Esophagus muscularis mucosa (tissue), 4 donors: ENCODE measurements at places on chromosomes 12 and 14.
A peak's percentile ranks its signal among the peaks of the same experiment; 100 is the strongest.

DNA sequence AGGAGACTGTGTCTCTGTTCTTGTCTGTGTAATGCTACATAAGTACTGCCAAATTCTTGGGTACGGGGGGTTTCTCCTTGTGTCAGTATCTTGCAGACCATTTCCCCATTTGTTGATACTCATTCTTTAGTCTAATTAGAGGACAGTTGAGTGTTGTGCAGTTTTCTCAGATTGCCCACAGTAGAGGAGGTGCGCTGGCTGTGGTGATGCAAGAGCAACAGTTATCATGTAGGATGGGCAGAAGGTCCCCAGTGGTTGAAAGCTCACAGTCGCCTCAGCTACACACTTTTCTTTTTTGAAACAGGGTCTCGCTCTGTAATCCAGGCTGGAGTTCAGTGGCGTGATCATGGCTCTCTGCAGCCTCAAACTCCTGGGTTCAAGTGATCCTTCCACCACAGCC lies 37.8 kb upstream of the ATP2A2 start:
- DNase-seq, result no peak

DNA sequence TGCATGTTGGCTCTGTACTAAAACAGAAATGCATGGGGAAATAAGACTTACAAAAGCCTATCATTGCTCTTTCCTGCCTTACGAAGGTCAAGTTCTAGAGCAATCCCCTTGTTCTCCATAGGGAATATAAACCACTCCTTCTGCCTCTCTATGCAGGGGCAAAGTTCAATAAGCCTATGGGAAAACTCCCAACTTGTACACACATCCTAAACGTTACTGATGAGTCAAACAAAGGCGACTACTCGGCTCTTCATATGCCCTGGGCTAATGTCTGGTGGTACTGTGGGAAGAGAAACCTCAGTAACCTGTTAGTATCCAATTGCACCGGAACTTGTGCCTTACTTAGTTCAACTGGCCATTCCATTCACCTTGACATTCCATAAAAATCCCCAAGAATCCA lies 32.7 kb downstream of the PRMT8 start:
- DNase-seq, result peak; percentile 34

DNA sequence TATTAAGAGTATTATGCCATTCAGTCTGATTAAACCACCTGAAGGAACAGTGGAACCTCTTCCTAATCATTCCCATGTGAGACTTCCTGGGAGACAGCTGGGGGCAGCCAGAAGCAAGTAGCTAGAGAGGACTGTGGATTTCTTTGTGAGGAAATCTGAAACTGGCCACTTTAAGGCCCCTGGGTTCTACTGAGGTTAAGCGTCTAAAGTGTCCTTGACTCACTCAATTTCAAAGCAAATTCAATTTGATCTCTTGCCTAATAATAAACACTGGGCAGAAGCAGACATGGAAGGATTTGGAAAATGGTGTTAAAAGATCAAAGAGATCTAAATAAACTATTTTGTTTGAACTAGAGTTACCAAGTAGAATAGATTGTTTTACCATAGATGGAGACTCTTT lies 909.9 kb downstream of the NRXN3 start:
- DNase-seq, result no peak

DNA sequence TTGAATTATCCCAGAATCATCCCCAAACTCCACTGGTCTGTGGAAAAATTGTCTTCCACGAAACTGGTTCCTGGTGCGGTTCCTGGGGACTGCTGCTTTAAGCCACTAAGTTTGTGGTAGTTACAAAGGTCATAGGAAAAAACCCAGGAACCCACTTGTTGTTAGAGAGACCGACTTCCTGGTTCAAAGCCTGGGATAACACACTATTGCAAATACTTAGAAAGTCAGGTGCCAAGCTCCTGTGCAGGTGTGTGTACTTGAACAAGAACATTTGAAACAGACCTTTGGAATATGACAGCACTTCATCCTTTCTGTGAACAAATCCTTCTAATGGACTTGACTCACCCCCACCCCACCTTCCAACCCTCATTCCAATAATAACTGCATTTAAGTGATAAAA lies 519.6 kb downstream of the GLT1D1 start:
- DNase-seq, result no peak

GRCh38 chr12:12626471-12626870 lies 14.8 kb downstream of the CREBL2 start:
- no peak for DNase-seq

- peak; percentile 95 for DNase-seq
Observed at GRCh38 chr14:32075672-32076277, 1.3 kb upstream of the ARHGAP5 start.

- no peak for DNase-seq
Observed at GRCh38 chr14:104297313-104297704, 158.9 kb downstream of the KIF26A start.

- DNase-seq, result peak; percentile 82
Observed at GRCh38 chr12:5944688-5945070, 380 bp downstream of the ANO2 start.

DNA sequence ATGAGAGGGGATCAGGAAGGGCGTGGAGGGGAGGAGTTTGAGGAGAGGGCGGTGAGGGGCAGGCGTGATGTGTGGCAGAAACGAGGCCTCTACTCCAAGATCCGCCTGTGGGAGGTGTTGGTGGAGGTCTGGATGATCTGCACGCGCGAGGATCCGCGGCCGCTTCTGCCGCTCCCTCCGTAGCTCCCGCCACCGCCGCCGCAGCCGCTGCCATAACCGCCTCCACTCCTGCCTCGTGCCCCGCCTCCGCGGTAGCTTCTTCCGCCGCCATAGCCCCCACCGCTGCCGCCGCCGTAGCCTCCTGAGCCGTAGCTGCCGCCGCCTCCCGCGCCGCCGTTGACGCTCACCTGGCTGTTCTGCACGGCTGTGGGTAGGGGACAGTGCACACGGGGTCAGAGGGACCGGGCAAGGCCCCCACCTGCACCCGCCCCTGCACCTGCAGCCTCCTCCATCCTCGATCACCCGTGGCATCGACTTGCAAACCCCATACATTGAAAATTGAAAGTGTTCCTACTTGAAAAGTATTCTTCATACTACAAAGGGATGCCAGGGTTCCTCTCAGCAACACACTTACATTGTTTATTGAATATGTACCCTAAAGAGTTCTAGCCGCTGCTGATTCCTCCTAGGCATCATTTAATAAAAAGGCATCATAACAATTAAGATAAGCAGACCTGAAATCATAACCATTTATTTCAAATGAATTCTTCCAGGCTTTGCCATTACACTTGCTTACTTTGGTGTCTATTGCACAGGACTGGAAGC lies 11.1 kb upstream of the KRT1 start:
- DNase-seq, result no peak

DNA sequence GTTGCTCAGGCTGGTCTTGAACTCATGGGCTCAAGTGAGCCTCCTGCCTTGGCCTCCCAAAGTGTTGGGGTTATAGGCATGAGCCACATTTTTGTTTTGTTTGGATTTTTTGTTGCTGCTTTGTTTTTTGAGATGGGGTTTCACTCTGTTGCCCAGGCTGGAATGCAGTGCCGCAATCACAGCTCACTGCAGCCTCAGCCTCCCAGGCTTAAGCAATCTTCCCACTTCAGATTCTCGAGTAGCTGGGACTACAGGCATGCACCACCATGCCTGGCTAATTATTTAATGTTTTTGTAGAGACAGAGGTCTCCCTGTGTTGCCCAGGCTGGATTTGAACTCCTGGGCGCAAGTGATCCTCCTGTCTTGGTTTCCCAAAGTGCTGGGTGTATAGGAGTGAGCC lies 5.7 kb upstream of the PLEK2 start:
- DNase-seq, result no peak

GRCh38 chr12:95459310-95459709 lies 14.6 kb upstream of the METAP2 start:
- DNase-seq, result no peak

DNA sequence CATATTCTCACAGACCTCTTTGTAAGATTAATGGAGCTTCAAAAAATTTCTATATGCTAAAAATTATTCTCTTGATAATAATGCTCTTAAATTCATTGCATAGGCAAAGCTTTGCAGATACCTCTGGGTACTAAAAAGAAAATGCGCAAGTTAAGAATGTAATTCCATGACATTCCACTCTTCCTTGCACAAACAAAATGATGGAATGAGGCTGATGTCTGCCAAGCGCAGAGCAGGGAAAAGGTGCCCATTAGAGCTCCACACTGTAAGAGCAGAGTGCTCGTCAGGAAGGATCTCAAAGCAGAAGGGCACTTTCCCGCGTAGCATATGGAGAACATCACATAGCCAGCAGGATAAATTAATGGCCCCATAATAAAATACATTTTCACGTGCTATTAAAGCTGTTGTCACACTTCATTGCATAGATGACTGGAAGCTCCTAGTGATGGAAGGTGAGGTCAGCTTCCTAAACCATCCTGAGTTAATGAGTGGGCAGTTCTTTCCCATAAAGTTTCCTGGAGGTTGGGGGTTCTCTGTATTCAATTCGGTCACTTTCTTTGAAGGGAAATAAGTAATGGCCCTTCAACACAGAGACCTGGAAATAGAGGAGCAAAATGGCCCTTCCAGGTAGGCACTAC lies 1058.9 kb downstream of the GALC start:
- no peak for DNase-seq

DNA sequence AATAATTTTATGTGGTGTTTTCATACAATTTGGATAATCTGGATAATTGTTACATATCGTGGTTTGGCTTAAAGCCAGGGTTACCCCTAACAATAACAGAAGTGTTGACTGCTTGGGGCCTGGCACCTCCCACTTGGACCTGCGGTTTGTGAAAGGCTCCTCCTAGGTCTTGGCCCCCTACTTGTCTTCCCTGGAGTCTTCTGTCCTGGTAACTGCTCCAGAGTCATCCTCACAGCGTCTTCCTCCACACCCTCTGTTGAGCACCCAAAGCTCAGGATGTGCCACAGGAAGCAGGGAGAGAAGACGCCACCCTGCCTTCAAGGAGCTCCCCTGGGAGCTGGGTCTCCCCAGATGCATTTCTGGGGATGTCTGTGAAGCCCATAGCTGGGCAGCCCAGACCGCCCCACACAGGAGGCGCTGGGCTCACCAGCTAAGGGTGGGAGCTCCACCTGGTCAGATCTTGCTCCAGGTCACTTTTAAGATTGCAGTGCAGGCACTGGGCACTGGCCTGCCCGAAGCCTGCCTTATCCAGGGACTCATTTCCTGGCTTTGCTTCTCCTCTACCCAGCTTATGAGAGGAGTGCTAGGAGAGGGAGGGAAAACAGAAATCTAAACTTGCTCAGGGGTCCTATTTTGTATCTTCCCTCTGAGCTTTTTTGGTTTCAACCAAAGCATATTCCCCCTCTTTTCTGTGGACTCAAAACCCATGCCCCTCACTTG lies 98.2 kb downstream of the ZFP36L1 start:
- DNase-seq, result no peak

DNA sequence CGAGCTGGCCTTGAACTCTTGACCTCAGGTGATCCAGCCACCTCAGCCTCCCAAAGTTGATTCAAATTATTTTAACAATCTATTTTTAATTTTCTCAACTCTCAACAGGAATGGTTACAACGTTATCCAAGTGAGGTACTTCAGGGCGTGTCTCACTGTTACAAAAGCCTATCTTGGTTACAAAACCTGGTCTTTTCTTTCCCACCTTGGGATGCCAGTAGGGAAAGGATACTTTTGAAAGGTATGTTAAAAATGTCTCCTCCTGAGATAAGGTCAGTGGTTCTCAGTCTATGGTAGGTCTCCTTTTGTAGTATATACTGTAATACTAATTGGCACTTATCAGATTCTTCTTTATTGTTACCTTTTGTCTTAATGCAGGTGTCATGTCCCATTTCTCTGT lies 4.9 kb downstream of the SPTSSA start:
- no peak for DNase-seq

DNA sequence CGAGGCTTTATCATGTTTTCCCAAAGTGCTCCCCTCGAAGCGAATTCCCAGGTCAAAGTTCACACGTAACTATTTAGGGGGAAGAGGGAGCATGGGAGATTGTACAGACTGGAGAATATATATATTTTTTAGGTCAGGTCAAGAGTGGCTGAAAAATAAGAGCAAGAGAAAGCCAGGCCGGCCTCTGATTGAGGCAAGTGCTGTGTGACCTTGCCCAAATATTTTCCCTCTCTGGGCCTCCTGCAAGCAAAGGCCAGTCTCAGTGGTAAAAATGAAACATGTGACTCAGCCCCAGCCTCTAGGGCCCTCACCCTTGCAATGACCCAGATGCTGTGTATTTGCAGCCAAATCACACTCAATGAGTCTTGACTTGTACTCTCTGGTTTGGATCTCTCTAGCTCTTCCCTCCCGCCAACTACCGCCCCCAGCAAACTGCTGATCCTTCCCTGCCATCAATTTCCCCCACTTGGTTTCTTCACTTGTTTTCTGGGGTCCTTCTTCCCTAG lies 34.1 kb downstream of the SMUG1 start:
- no peak for DNase-seq
